Activated naive CD8-positive, alpha-beta T cell treated with anti-CD3 and anti-CD28 coated beads for 36 hours (primary cell): ENCODE measurements at places on chromosomes 1 and 21. TPM values are rescaled to one million over a fixed set of nuclear protein-coding genes. Genes with fewer than 3 reads are reported as not detected.

The DIO1 gene
- not detected for total RNA-seq

The F5 gene
- total RNA-seq = 40.1 TPM

The TNNI3K gene
- not detected for total RNA-seq

The CD1E gene
- total RNA-seq = not detected

The DNM3 gene
- 0.34 TPM for total RNA-seq

The ADAMTSL4 gene
- total RNA-seq = 0.10 TPM

The DPM3 gene
- total RNA-seq = 29.2 TPM

The RIMKLA gene
- 8.1 TPM for total RNA-seq

The PLA2G2A gene
- not detected for total RNA-seq

The AIRE gene
- not detected for total RNA-seq

The REN gene
- not detected for total RNA-seq

The AADACL3 gene
- total RNA-seq = not detected

The CFAP57 gene
- total RNA-seq = 0.35 TPM

The SAMSN1 gene
- 113 TPM for total RNA-seq

The AGBL4 gene
- not detected for total RNA-seq

The CD53 gene
- total RNA-seq = 191 TPM

The IL19 gene
- not detected for total RNA-seq

The BACE2 gene
- 1.8 TPM for total RNA-seq

The RRAGC gene
- total RNA-seq = 10.1 TPM

The RIPPLY3 gene
- total RNA-seq = 0.10 TPM

The SPRR5 gene
- not detected for total RNA-seq

The ACTA1 gene
- not detected for total RNA-seq
